AML-193 (cell line): ENCODE measurements at places on chromosomes 7 and 10.

GRCh38 chr10:5325076-5325475 is 39.7 kb upstream of the UCN3 start:
- DNase-seq = no peak

DNA sequence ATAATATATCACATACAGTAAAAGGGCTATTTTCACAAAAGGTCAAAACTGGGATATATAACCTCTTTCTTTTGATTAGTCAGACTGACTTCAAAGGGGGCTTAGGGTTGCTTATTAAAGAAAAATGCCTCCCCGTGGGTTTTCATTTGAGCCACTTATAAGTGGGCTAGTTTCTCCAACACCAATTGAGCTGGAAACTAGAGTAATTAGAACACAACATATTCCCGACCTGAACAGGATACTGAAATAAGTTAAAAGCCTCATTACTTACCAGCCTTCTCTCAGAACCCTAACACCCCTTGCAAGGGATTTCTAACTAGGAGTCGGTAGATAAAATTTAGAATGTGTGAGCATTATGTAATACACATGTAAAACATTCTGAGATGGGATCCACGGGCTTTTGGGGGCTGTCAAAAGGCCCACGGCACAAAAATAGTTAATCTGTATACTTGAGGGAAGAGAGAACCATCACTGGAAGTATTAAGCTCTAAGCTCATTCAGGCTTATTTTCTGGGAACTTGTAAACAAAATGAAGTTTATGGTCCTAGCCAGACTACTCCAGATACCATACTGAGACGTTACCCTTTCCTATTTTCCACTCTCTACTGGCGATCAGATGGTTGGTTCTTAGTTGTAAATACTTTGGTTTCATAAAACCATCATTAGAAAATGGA is 29.3 kb upstream of the KMT2E start:
- no peak for DNase-seq

DNA sequence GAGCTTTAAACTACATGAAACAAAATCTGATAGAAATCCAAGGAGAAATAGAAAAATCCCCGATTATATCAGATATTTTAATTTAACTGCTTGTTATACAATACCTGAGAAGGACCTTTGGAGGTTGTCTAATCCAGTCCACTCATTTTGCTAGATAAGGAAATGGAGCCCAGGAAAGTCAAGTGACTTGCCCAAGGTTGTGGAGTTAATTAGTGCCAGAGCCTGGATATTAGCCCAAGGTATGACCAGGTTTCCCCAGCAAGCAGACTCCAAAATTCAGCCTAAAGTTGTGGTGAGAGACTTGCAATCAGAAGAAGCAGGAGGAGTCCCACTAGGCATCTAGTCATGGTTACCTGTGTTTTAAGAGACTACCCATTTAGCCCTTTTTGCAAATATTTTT is 11.7 kb upstream of the EEPD1 start:
- no peak for DNase-seq

DNA sequence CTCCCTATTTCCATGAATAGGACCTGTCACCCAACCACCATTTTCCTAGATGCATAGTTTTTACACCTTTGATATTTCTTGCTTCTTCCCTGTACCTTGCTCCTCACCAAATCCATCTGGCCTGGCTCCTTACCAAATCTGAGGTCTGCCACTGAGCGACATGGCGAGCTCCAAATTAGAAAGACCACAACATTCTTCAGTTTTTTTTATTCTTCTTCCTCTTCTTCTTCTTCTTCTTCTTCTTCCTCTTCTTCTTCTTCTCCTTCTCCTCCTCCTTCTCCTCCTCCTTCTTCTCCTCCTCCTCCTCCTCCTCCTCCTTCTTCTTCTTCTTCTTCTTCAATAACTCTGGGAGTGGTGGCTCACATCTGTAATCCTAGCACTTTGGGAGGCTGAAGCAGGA is 7.1 kb downstream of the CPED1 start:
- peak; percentile 38 for DNase-seq

- DNase-seq = no peak
These were observed 24.6 kb upstream of the GTPBP4 start for GRCh38 chr10:963655-964054.

DNA sequence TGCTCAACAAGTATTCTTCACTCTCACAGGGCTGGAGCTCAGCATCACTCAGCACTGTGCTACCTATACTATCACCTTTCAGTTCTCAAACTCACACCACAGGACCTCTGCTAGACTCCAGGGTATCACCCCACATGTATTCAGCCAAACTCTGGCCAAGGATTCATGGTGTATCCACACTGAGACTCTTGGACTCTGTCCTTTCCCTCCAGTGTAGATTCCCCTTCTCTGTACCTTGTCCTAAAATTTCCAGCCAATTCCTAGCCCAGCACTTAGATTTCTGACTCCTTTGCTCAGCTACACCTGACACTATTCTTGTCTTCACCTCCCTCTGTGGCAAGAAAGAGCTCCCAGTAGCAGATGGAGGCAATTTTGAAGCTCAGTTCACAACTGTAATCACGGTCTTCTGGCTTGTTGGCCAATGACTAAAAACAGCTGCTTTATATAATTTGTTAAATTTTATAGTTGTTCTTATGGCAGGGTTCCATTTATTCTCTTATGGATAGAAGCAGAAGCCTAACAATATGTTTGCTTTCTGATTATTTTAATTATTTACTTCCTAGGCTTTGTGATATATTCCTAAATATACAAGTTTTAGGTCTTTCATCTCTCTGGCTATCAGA is 258.8 kb downstream of the THSD7A start:
- DNase-seq = no peak

GRCh38 chr10:6788731-6789130 is 208.7 kb upstream of the PRKCQ start:
- no peak for DNase-seq

GRCh38 chr10:107059068-107059804 is 105.3 kb downstream of the SORCS1 start:
- DNase-seq = no peak

- DNase-seq = peak; percentile 83
These were observed 293.0 kb upstream of the IMMP2L start for GRCh38 chr7:111855161-111855841.

DNA sequence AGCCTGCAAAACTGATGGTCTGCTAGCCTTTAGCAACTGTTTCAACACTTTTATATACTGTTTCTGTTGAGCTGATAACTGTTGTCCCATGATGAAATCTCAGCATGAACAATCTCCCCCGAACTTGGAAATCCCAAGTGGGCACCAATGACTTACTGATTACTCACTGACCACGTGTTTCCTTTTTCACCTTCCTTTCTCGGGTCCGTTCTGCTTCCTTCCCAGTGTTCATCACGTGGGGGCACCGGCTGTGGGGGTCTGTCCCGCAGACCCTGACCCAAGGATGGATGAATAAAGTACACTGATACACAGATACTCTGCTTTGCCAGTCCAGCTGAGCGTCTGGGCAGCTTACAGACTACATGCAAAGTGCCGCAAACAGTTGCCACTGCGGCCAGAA is 39.0 kb upstream of the RASGEF1A start:
- no peak for DNase-seq
